NCI-H226 (cell line): ENCODE measurements at places on chromosomes 2 and 18.

DNA sequence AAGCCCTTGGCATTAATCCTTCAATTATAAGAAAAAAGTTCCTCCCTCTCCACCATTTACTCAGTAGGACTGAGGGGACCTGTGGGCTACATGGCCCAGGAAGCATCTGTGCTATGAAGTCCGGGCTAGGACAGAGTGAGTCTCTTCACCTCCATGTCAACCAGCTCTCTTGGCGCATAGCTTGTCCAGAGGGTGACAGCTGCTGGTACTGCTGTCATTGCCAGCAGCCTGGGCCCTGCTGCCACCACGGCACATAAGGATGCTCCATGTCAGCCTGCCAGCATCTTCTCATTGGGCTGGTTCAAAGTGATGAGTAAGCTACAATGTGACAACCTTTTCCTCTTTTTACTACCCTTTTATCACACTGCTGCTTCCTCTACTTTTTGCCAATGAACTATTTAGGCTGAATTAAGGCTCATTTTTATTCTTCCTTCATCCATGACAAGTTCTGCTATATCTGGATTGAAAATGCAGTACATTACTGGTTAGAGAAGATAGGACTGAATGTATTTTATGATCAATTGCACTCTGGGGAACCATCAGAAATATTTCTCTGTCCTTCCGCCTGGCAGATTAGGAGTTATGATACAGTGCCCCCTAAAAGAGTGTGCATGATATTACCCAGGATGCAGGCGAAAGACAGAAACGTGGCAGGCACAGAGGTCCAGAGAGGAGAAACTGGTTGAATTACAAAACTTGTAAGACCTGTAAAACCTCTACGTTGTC, 258.9 kb upstream of the TNP1 start:
- DNase-seq = no peak

- no peak for DNase-seq
Measured at GRCh38 chr2:44964752-44965236, 23.3 kb downstream of the SIX3 start.

GRCh38 chr2:137983581-137983980, 19.3 kb downstream of the HNMT start:
- no peak for DNase-seq

GRCh38 chr2:107025869-107026380, 140.0 kb upstream of the ST6GAL2 start:
- peak; percentile 15 for DNase-seq

- no peak for DNase-seq
Measured at GRCh38 chr2:160394153-160394552, 99.5 kb downstream of the RBMS1 start.

GRCh38 chr2:188024811-188025210, 266.9 kb upstream of the GULP1 start:
- no peak for DNase-seq

GRCh38 chr2:191656391-191656790, 21.5 kb upstream of the NABP1 start:
- DNase-seq = peak; percentile 91

GRCh38 chr2:115160531-115161080, 718.2 kb downstream of the DPP10 start:
- no peak for DNase-seq

DNA sequence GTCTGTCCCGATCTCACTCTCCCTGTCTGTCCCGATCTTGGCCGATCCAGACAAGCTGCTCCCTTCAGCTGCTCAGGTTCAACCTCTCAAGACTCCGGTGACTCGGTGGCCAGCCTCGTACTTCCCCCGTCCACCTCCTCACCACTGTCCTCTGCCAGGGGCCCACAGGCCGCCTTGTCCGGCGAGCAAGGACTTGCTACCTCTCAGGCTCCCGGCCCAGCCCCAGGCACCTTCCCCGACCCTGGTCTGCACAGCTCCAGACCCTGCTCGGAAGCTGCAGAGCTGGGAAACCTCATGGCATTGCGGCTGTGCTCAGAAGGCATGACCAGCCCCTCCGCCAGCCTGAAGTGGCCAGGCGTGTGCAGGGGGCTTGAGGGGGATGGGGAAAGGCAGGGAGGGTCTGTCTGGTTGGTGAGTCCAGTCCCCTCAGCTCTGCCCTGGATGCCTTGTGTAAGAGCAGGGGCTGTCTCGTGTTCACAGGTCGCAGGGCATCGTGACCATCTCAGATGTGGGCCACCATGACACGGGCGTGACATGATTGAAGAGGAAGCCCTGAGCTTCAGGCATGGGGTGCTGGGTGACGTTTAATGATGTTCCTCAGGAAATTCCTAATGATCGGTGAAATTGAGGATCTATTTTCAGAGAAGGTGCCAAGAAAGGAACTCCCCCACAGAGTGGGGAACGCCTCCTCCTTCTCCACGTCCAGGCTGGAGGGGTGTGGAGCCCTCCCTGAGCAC, 121.2 kb upstream of the CTDP1 start:
- DNase-seq = no peak

GRCh38 chr2:129361688-129362087, 617.8 kb upstream of the RAB6C start:
- no peak for DNase-seq

- DNase-seq = no peak
Measured at GRCh38 chr2:42123426-42123825, 45.7 kb upstream of the EML4 start.

DNA sequence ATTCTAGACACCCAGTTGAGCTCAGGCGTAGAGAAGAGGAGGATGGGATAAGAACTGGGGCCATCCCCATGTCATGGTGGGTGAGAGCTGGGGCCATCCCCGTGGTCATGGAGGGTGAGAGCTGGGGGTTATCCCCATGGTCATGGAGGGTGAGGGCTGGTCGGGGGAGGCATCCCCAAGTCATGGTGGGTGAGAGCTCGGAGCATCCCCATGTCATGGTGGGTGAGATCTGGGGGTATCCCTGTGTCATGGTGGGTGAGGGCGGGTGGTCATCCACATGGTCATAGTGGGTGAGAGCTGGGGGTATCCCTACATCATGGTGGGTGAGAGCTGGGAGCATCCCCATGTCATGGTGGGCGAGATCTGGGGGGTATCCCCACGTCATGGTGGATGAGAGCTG, 52.5 kb downstream of the IL1RL2 start:
- DNase-seq = no peak

- no peak for DNase-seq
Measured at GRCh38 chr2:103383541-103383940, 621.7 kb downstream of the TMEM182 start.

GRCh38 chr2:44705876-44706480, 235.5 kb upstream of the SIX3 start:
- DNase-seq = no peak

GRCh38 chr2:39379643-39380524, 57.2 kb downstream of the MAP4K3 start:
- DNase-seq = peak; percentile 40

GRCh38 chr2:36343606-36344005, 12.0 kb upstream of the CRIM1 start:
- DNase-seq = no peak

DNA sequence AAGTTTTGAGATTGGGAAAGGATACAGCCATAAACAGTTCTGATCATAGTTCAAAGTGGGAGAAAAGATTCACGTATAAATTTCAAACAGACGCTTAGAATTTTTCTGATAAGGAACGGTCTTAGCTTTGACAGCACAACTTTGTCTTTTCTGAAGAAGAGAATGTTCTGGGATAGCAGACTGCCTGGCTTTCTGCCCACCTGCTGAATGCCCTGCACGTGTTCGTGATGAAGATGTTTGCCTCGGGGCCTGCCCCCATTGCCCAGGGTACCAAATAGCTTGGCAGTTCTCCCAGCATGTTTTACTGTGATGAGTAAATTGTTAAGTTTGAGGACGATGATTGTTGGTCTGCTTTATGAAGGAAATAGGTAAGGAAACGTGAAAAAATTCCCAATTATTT, 4.6 kb downstream of the MRPL33 start:
- DNase-seq = peak; percentile 90

- DNase-seq = no peak
Measured at GRCh38 chr2:78024996-78025395, 502.8 kb upstream of the LRRTM4 start.

- no peak for DNase-seq
Measured at GRCh38 chr2:45683292-45683691, 31.8 kb downstream of the PRKCE start.

- DNase-seq = no peak
Measured at GRCh38 chr18:13481820-13482617, 244.3 kb downstream of the FAM210A start.

GRCh38 chr18:63233334-63233733, 86.2 kb downstream of the BCL2 start:
- DNase-seq = no peak

DNA sequence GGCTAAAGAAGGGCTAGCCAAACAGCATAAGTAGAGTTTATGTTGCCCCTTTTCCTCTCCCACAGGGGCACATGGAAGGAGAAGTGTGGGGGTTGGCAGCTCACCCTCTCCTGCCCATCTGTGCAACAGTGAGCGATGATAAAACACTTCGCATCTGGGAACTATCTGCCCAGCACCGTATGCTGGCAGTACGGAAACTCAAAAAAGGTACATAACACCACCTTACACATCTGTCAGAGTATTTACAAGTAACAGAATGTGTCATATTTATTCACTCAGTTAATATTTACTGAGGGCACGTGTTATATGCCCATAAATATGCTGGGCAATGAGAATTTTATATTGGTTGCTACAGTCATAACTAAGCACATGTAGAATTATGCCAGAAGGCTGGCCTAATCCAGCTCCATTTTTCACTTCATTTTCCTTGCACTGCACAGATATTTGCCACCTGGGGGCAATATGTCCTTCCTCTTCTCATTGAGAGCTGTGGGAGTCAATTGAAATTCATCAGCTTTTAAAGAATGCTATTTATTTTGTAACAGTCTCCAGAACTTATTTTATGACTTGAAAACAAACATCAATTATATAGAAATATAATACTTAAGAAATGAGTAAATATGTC, 150.6 kb downstream of the RTN4 start:
- peak; percentile 29 for DNase-seq

GRCh38 chr2:207589143-207589542, 36.1 kb downstream of the METTL21A start:
- DNase-seq = no peak

DNA sequence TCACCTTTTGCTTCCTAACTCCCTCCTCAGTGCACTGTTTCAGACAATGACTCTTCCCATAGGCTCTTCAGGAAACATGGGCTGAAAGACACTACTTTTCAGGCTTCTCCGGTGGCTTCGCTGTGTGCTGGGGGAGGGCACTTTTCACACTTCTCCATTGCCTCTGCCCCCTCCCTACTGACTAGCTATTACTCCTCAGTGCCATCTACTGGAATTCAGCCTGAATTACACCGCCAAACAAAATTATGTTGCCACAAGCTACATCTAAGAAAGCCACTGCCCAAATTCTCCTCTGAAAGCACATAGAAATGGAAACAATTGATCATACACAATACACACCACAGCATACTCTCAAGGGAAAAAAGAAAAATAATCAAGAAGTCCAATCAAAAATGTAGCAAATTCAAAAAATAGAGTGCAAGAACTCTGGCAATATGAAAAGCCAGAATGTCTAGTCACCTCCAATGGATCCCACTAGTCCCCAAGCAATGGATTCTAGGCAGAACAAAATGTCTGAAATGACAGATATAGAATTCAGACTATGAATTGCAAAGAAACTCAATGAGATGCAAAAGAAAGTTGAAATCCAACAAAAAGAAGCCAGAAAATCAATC, 1139.4 kb upstream of the GYPC start:
- DNase-seq = no peak

- no peak for DNase-seq
Measured at GRCh38 chr18:46555724-46556123, 101.3 kb downstream of the LOXHD1 start.

DNA sequence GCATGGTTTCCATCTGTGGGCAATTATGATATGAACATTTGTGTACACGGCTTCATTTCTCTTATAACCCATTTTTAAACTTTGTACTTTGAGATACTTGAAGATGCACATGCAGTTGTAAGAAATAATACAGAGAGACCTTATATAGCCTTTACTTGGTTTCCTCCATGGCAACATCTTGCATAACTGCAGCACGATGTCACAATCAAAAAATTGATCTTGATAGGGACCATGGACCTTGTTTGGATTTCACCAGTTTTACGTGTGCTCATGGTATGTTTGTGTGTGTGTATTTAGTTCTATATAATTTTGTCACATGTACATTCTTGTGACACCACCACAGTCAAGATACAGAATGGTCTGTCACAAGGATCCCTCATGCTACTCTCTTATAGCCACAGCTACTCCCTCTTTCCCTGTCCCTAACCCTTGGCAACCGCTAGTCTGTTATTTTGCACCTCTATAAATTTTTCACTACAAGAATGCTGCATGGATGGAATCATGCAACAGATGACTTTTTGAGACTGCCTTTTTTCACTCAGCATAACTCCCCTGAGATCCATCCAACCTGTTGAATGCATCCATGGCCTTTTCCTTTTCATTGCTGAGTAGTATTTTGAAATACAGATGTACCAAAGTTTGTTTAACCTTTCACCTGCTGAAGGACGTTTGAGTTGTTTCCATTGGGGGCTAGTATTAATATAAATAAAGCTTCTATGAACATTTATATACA, 19.4 kb upstream of the MLPH start:
- DNase-seq = no peak

GRCh38 chr2:51846796-51847195, 814.9 kb upstream of the NRXN1 start:
- DNase-seq = no peak

DNA sequence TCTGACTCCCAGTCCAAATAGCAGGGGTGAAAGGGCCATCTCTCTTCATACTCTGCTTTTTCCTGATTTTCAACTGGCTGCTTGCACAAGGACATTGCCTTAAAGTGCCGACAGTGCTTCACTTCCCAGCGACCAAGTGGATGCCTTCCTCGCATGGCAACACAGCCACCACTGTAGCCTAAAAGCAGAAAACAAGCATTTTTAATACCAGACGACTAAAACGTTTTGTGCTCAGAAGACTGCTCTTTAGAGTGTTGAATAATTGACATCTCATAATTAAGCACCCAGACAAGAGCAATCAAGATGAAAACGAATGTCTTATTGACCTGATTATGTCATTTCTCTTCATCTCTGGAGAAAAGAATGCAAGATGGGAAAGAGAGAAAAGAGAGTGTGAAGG, 75.2 kb downstream of the PLA2R1 start:
- DNase-seq = no peak

GRCh38 chr2:219656526-219656925, 29.1 kb downstream of the SLC4A3 start:
- peak; percentile 86 for DNase-seq

GRCh38 chr2:10028988-10029874, 14.1 kb upstream of the KLF11 start:
- no peak for DNase-seq

DNA sequence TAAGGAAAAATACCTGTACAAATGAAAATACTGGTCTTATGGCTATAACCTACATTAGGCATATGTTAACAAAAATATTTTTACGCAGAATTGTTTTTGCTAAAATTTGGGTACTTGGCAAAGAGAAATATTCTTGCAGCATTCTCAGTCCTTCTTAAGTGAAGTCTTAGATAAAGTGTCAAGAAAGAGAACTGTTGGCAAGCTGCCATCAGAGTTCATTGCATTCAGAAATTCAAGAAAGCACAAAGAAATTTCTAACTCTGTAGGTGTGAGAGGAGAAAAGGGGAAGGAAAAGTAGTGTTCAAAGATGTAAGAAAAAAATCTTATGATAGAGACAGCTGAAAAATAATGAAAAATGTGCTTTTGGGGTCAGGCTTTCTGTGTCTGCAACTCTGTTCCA, 86.7 kb downstream of the IRS1 start:
- DNase-seq = no peak

- no peak for DNase-seq
Measured at GRCh38 chr2:41764919-41765318, 282.9 kb upstream of the PKDCC start.

- no peak for DNase-seq
Measured at GRCh38 chr2:144747571-144747970, 227.7 kb upstream of the ZEB2 start.
